CD4-positive, alpha-beta T cell treated with Interleukin-15 for 1 hour (primary cell): ENCODE measurements at places on chromosomes 13 and 19.

DNA sequence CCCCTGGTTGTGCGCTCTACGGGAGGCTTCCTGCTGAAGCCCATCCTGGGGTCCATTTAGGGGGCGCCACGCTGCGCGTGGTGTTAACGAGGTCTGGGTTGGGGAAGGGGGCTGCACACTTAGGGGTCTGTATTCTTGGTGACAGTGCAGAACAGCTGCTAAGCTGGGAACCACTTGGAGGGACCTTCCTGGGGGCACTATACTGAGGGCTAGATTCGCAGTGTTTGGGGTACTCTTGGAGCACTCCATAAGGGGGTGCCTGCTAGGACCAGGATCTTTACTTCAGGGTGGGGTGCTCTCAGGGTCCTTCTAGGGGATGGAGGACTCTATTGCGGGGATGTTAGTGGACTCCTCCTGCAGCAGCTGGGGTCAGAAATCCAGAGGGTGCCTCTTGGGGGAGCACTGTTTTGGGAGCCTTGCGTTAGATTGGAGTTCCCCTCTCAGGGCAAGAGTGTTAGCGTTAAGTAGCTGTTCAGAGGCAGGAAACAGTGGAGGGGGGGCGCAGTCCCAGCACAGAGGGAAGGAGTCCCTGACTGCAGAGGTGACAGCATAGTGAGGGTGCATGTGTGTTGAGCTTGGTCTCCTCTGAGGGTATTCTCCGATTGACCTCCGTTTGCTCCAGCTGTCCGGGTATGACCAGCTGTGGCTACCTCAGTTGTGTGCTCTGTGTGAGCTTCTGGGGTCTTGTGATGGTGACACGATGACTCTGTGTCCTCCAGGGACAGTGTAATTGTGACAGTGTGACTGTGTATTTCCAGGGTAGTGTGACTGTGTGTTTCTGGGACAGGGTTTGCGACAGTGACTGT is 1.1 kb downstream of the PDE4A start:
- DNase-seq = peak; percentile 52

DNA sequence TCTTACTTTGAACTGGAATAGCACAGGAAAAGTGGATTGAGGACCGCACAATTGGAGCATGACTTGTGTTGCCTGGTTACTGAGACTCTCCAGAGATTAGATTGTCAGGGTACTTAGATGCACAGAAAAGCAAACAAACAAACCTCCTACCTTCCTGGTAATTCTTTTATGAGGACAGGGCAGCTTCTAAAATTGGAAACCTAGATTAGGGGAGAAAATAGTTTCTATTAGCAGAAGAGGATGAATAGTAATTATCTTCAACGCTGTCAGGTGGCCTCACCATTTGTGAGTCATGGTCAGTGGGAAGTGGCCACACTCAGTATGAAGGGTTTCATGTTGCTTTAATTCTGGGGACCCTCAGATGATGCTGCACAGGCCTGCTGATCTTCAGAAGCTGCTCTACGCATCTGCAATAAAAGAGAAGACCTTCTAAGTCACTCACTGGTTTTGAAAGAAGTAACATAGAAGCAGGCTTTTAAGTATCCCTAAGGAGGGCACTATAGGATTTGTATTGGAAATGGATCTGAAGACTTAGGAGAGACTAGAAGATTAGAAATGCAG is 106.8 kb downstream of the LACC1 start:
- DNase-seq = no peak

DNA sequence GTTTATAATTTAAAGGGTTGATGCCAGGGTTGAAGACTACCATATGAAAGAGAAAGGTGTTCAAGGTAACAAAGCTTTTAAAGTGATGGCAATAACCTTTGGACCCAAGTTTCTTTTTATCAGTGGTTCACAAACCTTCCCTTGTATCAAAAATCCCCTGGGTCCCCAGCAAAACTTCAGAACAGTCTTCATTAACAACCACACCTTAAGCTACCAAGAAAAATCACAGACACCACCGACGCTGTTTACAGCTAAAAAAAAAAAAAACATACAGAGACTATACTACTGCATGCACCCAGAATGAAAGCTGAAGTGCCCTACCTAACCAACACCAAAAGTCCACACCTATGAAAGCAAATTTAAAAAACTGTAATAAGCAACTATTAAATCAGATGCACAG is 13.4 kb downstream of the CNMD start:
- DNase-seq = no peak

DNA sequence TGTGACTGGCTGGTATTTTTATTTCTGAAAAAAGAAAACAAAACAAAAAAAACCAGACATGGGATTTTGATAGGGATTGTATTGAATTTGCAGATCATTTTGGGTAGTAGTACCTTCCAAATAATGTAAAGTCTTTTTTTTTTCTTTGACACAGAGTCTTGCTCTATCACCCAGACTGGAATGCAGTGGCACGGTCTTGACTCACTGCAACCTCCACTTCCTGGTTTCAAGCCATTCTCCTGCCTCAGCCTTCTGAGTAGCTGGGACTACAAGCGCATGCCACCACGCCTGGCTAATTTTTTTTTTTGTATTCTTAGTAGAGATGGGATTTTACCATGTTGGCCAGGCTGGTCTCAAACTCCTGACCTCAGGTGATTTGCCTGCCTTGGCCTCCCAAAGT is 4.2 kb downstream of the ZNF101 start:
- DNase-seq = no peak

DNA sequence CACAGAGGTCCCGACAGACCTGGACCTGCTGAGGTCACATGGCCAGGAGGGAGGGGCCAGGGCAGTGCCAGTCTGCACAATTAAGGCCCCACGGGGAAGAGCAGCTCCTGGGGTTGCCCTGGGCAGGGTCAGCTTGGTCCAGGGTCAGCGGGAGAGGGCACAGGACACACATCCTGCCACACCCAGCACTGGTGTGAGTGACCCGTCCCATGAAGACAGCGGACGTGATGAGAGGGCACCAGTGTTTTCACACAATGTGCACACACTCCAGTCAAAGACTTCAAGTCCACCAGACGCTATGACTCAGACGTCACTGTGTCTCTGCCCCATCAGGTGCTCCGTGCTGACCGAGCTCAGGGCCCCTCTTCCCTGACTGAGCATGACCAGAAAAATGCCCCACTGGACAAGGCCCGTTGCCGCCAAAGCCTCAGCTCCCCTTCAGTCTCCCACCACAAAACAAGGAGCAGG is 4.2 kb downstream of the TMEM259 start:
- no peak for DNase-seq

GRCh38 chr13:91212231-91212630 is 135.3 kb upstream of the MIR17HG start:
- DNase-seq = no peak

- DNase-seq = no peak
Measured at GRCh38 chr13:78700121-78700910, 41.4 kb upstream of the OBI1 start.

DNA sequence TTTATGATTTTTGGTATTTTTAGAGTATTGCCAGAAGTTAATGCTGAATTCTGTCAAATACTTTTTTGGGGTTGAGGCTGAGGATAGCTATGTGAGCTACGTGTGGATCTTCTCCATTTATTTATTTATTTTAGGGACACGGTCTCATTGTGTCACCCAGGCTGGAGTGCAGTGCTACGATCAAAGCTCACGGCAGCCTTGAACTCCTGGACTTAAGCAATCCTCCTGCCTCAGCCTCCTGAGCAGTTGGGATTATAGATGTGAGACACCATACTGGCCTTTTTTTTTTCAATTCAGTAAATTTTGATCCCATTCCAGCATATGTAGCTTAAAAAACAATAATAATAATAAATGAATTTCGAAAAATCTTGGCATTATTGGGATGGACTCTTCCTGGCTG is 21.1 kb downstream of the ING1 start:
- no peak for DNase-seq

DNA sequence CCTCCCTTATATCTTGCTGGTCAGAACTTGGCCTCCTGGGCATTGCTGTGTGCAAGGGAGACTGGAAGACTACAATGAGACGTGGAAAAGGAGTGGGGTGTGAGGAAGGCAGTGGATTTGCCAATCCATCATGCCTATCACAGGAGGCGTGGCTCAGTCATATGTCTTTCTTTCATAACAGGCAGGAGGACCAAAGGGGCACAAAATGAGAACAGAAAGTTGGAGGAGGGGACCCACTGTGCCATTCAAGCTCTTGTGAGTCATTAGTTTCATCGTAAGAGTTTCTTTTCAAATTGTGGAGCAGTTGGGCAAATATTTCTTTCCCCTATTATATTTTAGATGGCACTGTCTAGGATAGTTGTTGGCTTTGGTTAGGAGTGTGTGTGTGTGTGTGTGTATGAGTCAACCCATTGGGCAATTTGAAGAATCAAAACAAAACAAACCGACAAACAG is 471.5 kb downstream of the TSHZ3 start:
- DNase-seq = peak; percentile 37

GRCh38 chr13:47798906-47799305 is 202.2 kb downstream of the SUCLA2 start:
- no peak for DNase-seq
